ENCODE measurements at places on chromosomes 2 and 18. TPM values are rescaled to one million over a fixed set of nuclear protein-coding genes. Genes with fewer than 3 reads are reported as not detected.
A peak's percentile ranks its signal among the peaks of the same experiment; 100 is the strongest.

DNA sequence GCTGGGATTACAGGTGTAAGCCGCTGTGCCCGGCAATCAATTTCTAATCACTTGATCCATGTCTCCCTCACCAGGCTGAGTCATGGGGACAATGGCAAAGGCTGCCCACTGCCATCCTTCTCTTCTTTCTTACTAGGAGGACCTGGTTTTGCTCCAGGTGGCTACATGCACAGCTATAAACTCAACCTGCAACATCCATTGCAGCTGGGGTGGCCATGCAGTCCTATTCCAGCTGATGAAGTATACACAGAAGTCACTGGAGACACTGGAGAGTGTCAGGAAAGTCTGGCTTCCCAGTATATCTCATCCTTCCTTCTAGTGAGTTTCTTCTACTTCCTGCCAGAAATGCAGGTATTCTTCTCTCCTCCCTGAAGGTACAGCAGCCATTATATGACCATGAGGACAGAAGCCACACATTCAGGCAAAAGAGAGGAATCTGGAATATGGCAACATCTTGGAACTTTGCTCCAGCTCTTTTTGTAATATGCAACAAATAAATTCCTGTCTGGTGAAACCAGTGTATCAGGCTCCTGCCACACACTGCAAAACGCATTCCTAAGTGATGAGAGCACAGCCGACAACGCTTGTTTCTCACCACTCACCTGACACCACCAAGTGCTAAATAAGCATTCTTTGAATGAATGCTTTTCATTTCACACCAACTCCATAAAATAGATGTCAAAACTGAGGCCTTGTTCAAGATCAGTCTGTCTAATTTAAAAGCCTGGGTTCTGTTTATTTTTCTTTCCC, 32.3 kb downstream of the SCTR start:
- DNase-seq = no peak

SERPINB4 gene
- not detected for total RNA-seq

GRCh38 chr2:61993422-61994024, 88.0 kb downstream of the COMMD1 start:
- no peak for DNase-seq

DNA sequence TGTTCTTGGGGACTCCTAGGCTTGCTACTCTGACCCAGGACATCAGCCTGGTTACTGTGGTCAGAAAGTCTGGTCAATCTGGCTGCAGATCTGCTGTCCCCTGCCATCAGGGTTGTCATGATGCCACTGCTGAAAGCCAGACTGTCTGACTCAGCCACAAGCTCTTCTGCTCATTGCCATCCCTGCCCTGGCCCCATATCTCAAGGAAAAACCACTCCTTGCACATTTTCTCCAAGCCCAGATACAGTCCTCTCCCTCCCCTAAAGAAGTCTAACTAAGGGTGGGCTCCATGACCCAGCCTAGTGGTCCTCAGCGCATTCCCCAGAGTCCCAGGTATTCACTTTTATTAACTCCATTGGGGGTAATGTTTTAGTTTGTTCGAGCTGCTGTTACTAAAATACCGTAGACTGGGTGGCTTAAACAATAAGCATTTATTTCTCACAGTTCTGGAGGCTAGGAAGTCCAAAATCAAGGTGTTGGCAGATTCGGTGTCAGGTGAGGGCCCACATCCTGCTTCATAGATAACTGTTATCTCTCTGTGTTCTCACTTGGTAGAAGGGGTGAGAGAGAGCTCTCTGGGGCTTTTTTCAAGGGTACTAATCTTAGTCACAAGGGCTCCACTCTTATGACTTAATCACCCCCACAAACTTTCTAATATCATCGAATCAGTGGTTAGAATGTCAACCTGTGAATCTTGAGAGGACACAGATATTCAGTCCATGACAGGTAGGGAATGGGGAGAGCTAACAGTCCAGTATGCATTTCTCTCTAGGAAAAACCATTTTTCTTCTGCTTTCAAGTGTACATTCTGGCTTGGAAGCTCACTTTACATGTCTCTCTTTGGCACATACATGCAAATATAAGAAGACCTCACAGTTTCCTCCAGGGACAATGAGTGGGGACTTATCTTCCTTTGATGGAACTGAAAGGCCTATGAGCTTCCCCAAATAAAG, 94.8 kb upstream of the CXCR4 start:
- peak; percentile 54 for DNase-seq

DNA sequence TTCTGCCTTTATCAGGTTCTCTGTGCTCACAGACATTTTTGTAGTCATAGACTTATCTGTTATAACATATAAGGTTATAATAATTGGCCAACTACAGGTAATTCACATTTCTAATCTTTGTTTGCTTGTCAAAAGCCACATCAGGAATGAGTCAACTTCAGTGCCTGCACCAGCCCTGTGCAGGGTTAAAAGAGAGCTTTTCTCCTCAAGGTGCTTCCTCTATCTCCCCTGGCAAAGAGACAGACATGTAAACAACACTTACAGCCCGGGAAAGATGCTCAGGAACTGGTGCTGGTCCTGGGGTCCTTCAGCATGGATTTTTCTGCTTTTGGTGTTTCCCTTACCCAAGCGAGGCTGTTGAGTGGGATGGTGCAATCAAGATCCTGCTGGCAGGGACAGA, 7.7 kb upstream of the EHD3 start:
- no peak for DNase-seq

DNA sequence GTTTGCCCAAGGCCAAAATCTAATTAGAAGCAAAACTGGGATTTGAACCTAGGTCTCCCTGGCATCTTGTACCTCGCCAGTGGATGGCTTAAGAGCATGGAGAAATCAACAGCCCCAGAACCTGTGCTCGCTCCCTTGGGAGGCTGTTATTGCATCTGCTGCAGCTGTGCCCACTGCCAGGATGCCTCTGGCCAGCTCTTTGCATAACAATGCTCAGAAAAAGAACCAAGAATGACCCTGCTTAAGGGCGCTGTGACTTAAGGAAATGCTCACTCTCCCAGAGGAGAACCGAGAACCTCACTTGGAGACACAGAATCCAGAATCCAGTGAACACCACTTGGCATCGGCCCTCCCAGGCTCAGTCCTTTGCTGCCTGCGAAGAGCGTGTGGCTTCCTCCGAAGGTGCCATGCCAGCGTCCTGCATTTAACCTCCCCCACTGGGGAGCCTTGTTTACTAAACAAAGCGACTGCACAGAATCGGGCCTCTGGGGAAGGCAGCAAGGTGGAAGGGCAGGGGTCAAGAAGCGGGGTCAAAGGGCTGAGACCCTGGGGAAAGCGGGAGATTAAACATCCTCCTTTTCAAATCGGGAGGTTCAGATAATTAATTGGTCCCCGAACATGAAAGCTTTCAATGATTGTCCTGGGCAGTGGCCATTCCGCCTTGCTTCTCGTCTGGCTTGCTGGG, 71.0 kb upstream of the BOD1L2 start:
- DNase-seq = no peak

- no peak for DNase-seq
Observed at GRCh38 chr18:6311456-6312215, 103.1 kb downstream of the L3MBTL4 start.

DSG1 gene
- total RNA-seq = not detected

DNA sequence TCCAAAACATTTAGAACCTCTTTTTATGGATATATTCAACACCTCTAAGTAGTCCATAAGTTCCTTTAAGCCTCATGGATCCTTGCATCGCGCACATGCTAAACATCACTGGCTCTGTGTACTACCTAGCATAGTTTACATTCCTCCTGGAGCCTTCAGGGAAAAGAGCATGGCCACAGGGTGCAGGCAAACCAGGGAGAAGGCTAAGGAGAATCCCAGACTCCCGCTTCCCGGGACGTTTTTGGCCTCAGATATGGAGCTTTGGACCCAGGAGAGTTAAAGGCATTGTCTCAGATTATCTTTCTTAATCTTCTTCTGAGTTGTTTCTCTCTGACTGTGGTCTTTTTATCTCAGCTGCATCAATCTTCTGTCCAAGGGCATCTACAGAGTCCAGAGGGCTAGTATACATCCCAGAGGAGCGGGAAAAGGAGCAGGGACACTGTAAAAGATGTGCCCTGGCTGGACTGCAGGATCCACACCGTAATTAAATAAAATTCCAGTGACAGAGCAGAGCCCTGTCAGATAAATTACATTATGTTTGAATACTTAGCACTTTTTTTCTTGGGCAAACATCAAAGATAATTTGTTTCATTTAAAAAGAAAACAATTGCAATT, 36.9 kb downstream of the RIT2 start:
- DNase-seq = no peak

AKAIN1 gene
- not detected for total RNA-seq

GRCh38 chr18:65762556-65762955, 11.7 kb downstream of the CDH7 start:
- no peak for DNase-seq

DNA sequence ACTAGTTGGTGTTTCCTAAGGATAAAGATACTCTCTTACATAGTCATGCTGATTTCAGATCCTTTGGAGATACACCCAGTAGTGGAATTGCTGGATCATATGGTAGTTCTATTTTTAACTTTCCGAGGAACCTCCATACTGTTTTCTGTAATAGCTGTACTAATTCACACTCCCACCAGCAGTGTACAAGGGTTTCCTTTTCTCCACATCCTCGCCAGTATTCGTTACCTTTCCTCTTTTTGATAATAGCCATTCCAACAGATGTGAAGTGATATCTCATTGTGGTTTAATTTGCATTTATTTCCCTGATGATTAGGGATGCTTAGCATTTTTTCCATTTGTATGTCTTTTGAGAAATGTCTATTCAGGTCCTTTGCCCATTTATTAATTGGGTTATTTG, 34.0 kb downstream of the ACTR2 start:
- no peak for DNase-seq

- DNase-seq = no peak
Observed at GRCh38 chr2:96342085-96342484, 6.5 kb downstream of the NCAPH start.

DNA sequence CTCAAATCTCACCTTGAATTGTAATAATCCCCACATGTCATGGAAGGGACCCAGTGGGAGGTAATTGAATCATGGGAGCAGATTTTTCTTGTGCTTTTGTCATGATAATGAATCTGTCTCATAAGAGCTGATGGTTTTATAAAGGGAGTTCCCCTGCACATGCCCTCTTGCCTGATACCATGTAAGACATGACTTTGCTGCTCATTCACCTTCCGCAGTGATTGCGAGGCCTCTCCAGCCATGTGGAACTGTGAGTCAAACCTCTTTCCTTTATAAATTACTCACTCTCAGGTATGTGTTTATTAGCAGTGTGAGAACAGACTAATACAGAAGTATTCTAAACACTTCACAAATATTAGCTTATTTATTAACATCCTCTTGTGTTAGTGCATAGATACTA, 516.7 kb downstream of the LRRTM4 start:
- no peak for DNase-seq

DNA sequence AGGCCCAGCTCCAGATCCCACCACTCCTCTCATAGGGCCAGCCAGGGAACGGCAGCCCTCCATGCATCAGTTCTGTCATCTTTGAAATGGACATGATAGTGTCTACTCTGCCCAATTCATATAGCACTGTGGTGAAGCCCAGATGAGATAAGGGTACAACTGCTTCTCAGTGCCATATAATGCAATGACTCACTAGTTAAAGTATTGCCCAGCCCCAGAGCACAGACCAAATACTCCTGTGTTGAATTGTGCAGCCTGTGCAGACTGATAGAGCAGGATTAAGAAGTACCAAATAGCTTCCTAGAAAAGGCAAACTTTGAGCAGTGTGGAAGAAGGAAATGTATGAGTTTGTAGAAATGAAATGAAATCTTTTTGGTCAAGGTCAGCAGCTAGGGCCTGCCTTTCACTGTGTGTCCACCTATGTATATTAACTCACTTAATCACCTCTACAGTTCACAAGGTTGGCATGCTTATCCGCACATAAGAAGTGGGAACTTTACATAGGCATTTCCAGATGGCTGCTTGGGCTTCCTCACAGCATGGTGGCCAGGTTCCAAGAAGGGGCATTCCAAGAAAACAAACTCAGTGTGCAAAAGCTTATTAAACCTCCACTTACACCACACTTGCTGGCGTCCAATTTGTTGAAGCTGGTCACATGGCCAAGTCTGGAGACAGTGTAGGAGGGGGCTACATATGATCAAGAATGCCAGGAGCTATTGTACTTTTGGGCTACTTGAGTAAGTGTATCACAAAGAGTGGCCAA, 102.8 kb upstream of the COPS8 start:
- DNase-seq = no peak

FIGN gene
- not detected for total RNA-seq

GRCh38 chr18:59957957-59958356, 58.2 kb downstream of the PMAIP1 start:
- no peak for DNase-seq

POU3F3 gene
- total RNA-seq = not detected

DNA sequence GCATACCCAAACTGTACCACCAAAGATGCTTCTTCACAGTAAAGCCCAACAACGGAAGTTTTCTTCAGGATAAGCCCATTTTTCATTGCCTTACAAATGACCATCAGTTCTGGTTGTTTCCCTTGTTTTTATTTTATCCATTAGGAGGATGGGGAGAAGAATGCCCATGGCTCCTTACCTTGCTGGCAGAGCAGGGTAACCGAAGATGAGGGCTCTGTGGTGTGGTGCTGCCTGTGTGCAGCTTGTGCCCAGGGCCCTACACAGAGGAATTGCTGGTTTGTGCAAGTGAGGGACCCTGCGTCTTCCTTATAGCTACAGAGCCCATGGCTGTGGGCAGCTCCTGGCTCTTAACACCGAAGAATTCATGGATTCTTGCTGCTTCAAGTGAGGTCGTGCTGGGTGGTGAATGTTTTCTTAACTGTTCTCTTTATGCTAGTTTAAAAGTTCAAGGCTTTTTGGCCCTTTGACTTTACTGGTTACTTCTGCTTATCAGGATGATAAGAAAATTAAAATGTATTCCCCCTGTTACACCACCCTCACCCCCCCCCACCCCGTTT, 110.6 kb downstream of the MAP4K4 start:
- no peak for DNase-seq

SRD5A2 gene
- not detected for total RNA-seq

CDH20 gene
- 0.39 TPM for total RNA-seq

GRCh38 chr2:237473878-237474441, 13.1 kb upstream of the MLPH start:
- DNase-seq = no peak

- DNase-seq = no peak
Observed at GRCh38 chr2:69720404-69720803, 21.5 kb upstream of the ANXA4 start.

DNA sequence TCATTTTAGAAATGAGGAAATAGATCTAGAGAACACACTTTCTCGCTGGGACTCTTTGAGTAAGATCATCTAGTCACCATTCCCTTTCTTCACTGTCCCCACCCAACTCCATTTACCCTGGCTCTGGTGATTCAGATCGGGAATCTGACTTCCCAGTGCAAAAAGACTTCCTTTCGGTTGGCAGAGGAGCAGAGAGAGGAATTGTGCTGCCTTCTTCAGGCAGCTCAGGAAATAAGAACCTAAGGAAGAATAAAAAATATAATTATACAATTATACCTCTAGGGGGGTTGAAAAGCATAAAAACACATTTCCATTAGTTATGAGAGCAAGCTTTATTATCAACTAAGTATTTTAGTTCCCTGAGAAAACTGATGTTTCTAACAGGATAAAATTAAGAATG, 9.3 kb upstream of the MPP4 start:
- DNase-seq = no peak

Measured in CD4-positive, alpha-beta T cell (primary cell).